ENCODE measurements at places on chromosomes 2 and 18.
A peak's percentile ranks its signal among the peaks of the same experiment; 100 is the strongest.

DNA sequence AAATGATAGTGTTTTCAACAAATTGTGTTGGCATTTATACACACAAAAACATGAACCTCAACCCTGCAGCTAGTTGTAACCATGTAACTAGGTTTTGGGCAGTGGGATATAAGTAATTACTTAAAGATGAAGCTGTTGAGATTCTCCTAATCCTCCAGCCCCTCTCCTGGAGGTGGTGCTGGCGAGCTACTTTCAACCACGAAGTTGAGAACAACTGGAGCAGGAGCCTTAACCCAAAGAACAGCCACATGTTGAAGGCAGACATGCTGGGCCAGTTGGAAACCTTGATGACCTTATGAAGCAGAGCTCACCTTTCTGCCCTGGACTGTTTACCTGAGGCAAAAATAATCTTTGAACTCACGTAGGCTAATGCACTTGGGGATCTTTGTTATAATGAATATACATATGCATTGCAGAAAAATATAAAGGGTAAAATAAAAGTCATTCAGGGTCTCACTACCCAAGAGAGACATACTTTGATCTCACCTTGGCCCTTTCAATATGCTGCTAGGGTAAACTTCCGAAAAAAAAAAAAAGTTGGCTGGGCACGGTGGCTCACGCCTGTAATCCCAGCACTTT lies 89.6 kb upstream of the NPAS2 start:
- DNase-seq: peak; percentile 60

GRCh38 chr2:148907085-148907785 lies 32.2 kb downstream of the KIF5C start:
- DNase-seq: no peak

- no peak for DNase-seq
Measured at GRCh38 chr2:40187054-40187453, 264.8 kb downstream of the SLC8A1 start.

- no peak for DNase-seq
Measured at GRCh38 chr18:41814651-41815050, 140.4 kb upstream of the PIK3C3 start.

- DNase-seq: no peak
Measured at GRCh38 chr2:228131833-228132232, 49.7 kb downstream of the SPHKAP start.

- no peak for DNase-seq
Measured at GRCh38 chr2:101340141-101340551, 31.6 kb upstream of the RNF149 start.

Data from pulmonary artery endothelial cell (primary cell).